ENCODE measurements at places on chromosomes 12 and 14.

DNA sequence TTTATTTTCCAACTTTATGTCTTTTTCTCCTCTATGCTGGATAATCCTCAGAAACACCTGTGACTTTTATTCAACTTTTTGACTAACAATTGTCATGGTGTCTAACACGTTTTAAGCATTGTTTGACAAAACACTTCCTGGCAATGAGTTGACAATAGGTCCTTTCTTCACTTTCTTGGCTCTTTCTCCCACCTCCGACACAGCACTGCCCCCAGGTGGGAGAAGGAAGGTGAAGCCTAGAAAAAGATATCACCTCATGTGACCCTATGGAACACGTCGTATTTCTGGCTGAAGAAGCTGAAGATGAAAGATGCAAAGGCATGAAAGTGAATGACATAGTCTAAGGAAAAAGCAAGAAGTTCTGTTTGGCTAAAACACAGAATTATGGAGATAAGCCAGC lies 430.0 kb downstream of the ETNK1 start:
- no peak for DNase-seq

- DNase-seq, result no peak
These were observed 262.4 kb upstream of the PDE3A start for GRCh38 chr12:20105943-20106342.

DNA sequence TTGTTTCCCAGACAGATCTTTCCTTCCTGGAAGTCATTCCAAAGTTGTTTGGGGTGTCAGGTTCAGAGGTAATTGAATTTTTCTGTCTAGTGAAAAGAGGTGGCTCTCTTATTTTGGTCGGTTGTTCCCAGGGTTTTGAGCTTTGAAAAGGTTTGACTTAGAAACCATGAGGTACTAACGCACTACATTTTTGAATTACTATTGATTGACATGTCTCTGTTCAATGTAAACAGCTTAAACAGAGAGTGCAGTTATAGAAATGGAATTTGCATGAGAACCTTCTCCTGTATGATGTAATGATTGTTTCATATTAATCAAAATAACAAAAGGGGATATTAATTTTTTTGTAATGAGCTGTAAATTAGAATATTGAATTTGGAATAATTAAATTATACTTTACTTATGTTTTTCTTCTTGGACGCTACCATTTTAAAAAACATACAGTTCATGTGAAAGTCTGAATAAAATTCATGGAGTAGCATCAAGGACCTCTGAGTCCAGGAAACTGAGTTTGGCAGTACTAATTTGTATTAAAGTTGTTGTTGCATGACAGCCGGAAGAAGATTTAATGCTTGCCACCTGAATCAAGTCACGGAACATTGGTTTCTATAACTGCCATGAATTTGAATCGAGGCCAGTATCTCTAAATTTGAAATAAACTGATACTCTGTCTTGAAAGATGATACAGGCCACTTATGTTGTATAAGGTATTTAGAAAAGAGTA lies 41.7 kb downstream of the NPAS3 start:
- DNase-seq, result no peak

GRCh38 chr12:7019043-7019569 lies 830 bp upstream of the LPCAT3 start:
- no peak for DNase-seq

- DNase-seq, result no peak
These were observed 5.5 kb upstream of the KRT84 start for GRCh38 chr12:52390739-52391617.

Data from SHP77 (cell line).